ENCODE measurements at places on chromosomes 5 and 9.

DNA sequence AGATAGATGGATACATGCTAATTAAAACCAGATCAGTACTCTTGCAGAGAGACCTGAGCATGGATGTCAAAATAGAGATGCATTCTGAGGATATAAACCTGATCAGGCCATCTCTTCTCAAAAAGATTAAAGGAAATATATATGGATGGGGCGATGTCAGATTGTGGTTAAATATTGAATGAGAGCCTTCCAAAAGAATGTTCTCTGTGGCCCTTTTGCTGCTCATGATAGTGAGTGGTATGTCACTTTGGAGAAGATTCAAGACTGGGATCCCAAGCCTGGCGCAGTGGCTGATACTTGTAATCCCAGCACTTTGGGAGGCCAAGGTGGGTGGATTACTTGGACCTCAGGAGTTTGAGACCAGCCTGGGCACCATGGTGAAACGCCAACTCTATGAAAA, 20.5 kb downstream of the ZNF131 start:
- peaks cover 25% of the 10 kb centered on the region for H3K4me1 ChIP-seq
- no peak overlapping the region for H3K4me3 ChIP-seq
- no peak overlapping the region for H3K27ac ChIP-seq
- no peaks in the 10 kb centered on the region for H3K27me3 ChIP-seq
- DNase-seq: no peak

DNA sequence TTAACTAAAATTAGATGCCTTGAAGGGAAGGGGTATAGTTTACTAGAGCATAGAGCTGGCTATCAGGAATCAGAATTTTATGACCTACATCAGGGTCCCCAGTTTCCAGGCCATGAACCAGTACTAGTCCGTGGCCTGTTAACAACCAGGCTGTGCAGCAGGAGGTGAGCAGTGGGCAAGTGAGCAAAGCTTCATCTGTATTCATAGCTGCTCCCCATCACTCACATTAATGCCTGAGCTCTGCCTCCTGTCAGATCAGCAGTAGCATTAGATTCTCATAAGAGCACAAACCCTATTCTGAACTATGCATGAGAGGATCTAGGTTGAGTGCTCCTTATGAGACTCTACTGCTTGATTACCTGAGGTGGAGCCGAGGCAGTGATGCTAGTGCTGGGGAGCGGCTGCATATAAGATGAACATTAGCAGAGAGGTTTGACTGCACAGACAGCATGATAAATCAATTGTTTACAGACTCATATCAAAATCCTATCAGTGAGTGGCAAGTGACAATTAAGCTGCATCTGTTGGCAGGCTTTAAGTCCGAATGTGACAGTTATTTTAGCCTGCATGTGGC, 44.6 kb downstream of the TAF11L14 start:
- no peak overlapping the region for H3K4me3 ChIP-seq
- no peak for DNase-seq
- no peaks in the 10 kb centered on the region for H3K4me1 ChIP-seq
- no peaks in the 10 kb centered on the region for H3K27me3 ChIP-seq

- no peaks in the 10 kb centered on the region for H3K4me1 ChIP-seq
- H3K27ac ChIP-seq: no peak overlapping the region
- H3K27me3 ChIP-seq: no peaks in the 10 kb centered on the region
- H3K4me3 ChIP-seq: no peak overlapping the region
- H3K36me3 ChIP-seq: no peaks in the 10 kb centered on the region
- no peak for DNase-seq
Measured at GRCh38 chr9:8961186-8961851, 1161.7 kb upstream of the DMAC1 start.

GRCh38 chr9:123468541-123468940, 112.5 kb downstream of the CRB2 start:
- no peaks in the 10 kb centered on the region for H3K4me1 ChIP-seq
- H3K4me3 ChIP-seq: no peak overlapping the region
- H3K27me3 ChIP-seq: no peaks in the 10 kb centered on the region
- H3K36me3 ChIP-seq: no peaks in the 10 kb centered on the region
- DNase-seq: no peak

- peaks cover 29% of the 10 kb centered on the region for H3K4me1 ChIP-seq
- H3K36me3 ChIP-seq: peaks cover 1% of the 10 kb centered on the region
- H3K27me3 ChIP-seq: no peaks in the 10 kb centered on the region
- no peak for DNase-seq
- no peak overlapping the region for H3K4me3 ChIP-seq
Measured at GRCh38 chr9:72577212-72577753, 55.9 kb downstream of the TMC1 start.

DNA sequence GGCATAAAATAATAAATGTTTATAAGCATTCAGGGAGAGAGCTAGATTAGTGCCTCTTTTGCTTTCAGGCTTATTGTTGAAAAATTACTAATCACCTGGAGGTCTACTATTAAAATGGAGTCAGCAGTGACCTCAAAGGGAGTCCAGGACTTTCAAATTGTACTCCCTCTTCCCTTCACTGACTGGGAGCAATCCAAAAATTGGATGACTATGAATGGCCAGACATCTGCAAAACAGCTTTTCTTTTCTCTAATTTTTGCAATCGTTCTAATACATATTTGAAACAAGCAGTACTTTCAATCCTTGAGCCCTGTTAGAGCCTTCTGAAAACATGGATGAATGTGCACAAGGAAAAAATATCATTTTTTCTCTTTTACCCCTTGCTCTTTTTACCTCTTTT, 461.8 kb downstream of the TMEM232 start:
- no peak for DNase-seq
- H3K36me3 ChIP-seq: no peaks in the 10 kb centered on the region
- no peak overlapping the region for H3K4me3 ChIP-seq
- peaks cover 2% of the 10 kb centered on the region for H3K27me3 ChIP-seq
- no peak overlapping the region for H3K27ac ChIP-seq

- peaks cover 26% of the 10 kb centered on the region for H3K36me3 ChIP-seq
- peak within 1 kb of the TSS; percentile 95 for H3K27ac ChIP-seq
- no peaks in the 10 kb centered on the region for H3K27me3 ChIP-seq
- peak within 1 kb of the TSS; percentile 97 for H3K4me3 ChIP-seq
Measured at GRCh38 chr9:120580051-120580896, at the start of gene CDK5RAP2. CDK5RAP2 (minus strand) TSS chr9:120580167; CDS start chr9:120579978, 189 bp downstream.

- DNase-seq: no peak
- H3K4me1 ChIP-seq: no peaks in the 10 kb centered on the region
- no peaks in the 10 kb centered on the region for H3K36me3 ChIP-seq
- H3K27me3 ChIP-seq: no peaks in the 10 kb centered on the region
- H3K27ac ChIP-seq: no peak overlapping the region
- no peak overlapping the region for H3K4me3 ChIP-seq
Measured at GRCh38 chr5:153714798-153715197, 224.3 kb downstream of the GRIA1 start.

DNA sequence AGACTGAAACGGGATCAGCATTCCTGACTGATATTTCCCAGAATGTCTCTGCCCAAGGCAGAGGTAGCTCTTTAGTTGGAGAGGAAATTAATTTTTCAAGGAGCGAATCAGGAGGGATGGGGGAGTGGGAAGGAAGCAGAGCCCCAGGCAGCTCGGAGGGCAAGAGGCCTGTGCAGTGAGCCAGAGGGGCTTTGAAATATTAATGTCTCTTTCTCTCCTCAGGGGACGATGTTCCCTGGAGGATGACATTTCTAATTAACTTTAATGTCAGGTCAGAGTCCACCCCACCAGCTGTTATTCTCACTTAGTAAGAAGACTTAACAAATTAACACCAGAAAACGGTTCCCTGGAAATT, 45.6 kb downstream of the SLC6A7 start:
- H3K27me3 ChIP-seq: no peaks in the 10 kb centered on the region
- no peaks in the 10 kb centered on the region for H3K36me3 ChIP-seq
- no peak overlapping the region for H3K4me3 ChIP-seq
- no peak for DNase-seq
- no peaks in the 10 kb centered on the region for H3K4me1 ChIP-seq
- H3K27ac ChIP-seq: no peak overlapping the region

- no peak overlapping the region for H3K4me3 ChIP-seq
- peaks cover 2% of the 10 kb centered on the region for H3K36me3 ChIP-seq
- H3K27me3 ChIP-seq: peaks cover 10% of the 10 kb centered on the region
- DNase-seq: no peak
- no peak overlapping the region for H3K27ac ChIP-seq
- peaks cover 20% of the 10 kb centered on the region for H3K4me1 ChIP-seq
Measured at GRCh38 chr5:56494300-56494731, 261.2 kb upstream of the ANKRD55 start.

DNA sequence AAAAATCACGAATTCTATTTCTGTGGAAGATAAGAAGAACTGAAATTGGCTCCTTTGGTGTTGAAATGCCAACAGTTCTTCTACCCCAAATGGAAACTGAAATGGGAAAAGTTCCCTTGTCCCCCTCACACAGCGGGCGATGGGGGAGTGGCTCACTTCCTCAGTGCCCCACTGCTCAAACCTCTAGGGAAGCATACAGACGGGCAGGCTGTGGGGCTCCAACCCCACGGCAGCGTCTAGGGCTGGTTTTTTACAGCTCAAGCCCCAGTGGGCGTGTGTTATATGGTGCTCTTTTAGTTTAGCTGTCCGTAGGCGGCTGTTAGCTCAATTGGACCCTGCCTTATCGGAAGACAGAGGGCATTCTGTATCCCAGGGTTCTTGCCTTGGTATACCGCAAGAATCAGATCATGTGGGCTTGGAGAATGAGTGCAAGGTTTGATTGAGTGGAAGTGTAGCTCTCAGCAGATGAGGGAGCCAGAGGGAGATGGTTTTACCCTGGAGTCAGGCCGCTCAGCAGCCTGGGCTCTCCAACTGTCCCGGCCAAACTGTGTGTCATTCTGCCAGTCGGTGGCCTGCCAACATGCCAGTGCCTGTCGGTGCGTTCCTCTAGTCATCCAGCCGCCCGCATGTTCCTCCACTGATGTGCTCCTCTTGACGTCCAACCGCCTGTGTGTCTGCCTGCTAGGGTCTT, 166.3 kb upstream of the ZNF608 start:
- no peaks in the 10 kb centered on the region for H3K36me3 ChIP-seq
- H3K27me3 ChIP-seq: no peaks in the 10 kb centered on the region
- peaks cover 8% of the 10 kb centered on the region for H3K4me1 ChIP-seq
- DNase-seq: no peak
- H3K27ac ChIP-seq: no peak overlapping the region
- H3K4me3 ChIP-seq: no peak overlapping the region

GRCh38 chr9:36566813-36567221, 5.9 kb upstream of the MELK start:
- no peak overlapping the region for H3K4me3 ChIP-seq
- H3K27me3 ChIP-seq: peaks cover 4% of the 10 kb centered on the region
- no peaks in the 10 kb centered on the region for H3K36me3 ChIP-seq
- no peaks in the 10 kb centered on the region for H3K4me1 ChIP-seq
- DNase-seq: no peak
- no peak overlapping the region for H3K27ac ChIP-seq

- no peak overlapping the region for H3K4me3 ChIP-seq
- H3K27me3 ChIP-seq: no peaks in the 10 kb centered on the region
- no peak for DNase-seq
- H3K27ac ChIP-seq: no peak overlapping the region
Measured at GRCh38 chr5:91401175-91401574, 18.1 kb upstream of the ARRDC3 start.

DNA sequence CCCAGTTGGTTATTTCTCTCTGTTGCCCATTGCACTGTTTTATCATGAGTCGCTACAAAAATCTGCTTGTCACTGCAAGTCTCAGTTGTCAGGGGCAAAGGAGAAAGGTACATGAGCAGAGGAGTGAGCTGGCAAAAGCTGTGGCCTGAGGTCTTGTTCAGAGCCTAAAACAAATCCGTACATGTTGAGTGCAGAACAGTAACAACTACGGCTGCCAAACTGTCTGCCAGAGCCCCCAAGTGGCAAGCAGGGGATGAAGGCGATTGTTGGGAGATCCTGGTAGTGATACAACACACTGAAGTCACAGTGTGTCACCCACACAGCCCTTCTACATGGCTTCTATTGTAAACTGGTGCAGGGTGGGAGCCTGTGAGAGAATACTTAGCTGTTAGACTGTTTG, 50.9 kb downstream of the BRINP1 start:
- H3K4me3 ChIP-seq: no peak overlapping the region
- no peak overlapping the region for H3K27ac ChIP-seq
- H3K4me1 ChIP-seq: no peaks in the 10 kb centered on the region
- no peaks in the 10 kb centered on the region for H3K36me3 ChIP-seq

DNA sequence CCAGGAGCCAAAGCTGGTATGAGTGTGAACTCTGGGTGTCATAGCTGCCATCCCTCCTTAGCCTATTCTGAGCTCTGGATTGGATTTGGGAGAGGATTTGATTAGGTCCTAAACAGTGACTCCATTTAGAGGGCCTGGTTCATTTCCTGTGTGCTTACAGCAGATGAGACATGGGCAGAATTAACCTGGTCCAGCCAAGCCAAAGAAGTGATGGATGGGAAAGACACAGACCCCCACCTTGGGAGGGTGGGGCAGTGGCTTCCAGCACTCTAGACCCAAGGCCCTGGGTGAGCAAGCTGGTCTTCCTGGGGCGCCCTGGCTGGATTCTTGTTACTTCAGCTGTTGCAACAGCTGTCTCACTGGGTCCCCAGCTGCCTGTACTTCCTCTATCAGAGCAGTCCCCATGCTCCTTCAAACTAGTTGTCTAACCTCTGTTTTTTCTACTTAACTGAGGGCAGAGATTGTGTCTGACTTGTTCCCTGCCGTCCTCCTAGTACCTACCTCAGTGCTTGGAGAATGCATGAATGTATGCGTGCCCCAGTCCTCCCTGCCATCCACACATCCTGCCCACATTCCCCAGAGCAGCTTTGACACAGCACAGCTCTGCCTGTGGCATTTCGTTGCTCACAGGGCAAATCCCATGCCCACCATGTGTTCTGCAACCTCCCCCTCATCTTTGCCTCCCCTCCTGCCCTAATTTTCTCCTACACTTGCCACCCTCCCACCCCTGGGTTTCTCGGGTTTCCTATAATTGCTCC, 115.9 kb downstream of the RGS3 start:
- H3K27me3 ChIP-seq: no peaks in the 10 kb centered on the region
- peak overlapping the region; percentile 69 for H3K4me3 ChIP-seq
- H3K36me3 ChIP-seq: peaks cover 21% of the 10 kb centered on the region
- H3K27ac ChIP-seq: peak overlapping the region; percentile 91
- peak; percentile 19 for DNase-seq
